ENCODE measurements at places on chromosomes 13 and 19.

DNA sequence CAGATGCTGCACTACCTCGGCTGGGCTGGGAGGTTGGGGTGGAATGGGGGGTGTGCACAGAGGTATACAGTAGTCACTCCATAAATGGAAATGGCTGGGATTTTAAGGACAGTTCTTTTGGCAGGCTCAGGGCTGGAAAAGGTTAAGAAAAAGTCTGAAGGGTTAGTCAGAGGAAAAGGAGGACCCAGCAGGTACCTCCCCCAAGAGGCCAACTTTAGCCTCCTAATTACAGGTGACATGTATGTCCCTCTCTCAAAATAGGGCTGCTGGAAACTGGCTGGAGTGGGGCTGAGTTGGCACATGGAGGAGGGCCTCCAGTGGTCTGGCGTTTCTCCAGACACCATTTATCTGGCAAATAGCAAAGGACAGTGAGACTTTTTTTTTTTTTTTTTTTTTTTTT lies 994 bp downstream of the CCDC194 start:
- DNase-seq: no peak

- no peak for DNase-seq
Observed at GRCh38 chr13:65633806-65634205, 1596.3 kb downstream of the PCDH9 start.

- no peak for DNase-seq
Observed at GRCh38 chr13:49308921-49309408, 61.2 kb downstream of the CDADC1 start.

GRCh38 chr13:64075543-64076271 lies 2660.1 kb upstream of the PCDH20 start:
- DNase-seq: no peak

GRCh38 chr13:76331943-76332712 lies 554.1 kb downstream of the KCTD12 start:
- no peak for DNase-seq

DNA sequence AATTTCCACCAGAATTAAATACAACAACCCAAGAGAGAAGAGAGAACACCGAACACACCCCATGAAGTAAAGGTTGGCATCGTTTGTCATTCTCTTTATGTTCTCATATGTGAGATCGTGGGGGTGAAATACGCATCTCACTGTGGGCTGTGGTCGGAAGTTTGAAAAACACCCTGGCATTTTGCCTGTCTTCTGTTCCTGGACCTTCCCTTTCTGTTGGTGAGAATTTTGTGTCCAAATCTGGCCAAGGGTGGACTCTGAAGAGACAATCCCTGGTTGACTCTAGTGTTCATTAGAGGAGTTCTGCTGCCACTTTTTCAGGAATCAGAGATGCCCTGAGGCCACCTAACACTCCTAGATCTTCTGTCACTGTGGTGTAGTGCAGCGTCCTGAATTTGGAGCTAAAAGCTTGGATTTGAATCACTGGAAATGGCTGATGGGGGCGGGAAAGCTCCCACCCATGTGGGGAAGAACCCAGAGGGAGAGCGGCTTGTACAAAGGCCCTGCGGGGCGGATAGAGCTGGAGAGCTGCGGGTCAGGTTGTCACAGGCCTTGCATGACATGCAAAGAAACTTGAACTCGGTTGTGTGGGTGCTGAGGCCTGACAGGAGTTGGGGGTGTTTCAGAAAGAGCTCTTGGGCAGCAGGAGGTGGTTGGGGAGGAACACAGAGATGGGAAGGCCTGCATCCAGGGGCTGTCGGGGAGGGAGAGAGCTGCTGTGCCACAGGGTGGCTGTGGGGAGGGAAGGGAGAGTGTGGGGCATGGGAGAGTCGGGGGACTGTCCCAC lies 11.1 kb upstream of the SPATA13 start:
- no peak for DNase-seq

DNA sequence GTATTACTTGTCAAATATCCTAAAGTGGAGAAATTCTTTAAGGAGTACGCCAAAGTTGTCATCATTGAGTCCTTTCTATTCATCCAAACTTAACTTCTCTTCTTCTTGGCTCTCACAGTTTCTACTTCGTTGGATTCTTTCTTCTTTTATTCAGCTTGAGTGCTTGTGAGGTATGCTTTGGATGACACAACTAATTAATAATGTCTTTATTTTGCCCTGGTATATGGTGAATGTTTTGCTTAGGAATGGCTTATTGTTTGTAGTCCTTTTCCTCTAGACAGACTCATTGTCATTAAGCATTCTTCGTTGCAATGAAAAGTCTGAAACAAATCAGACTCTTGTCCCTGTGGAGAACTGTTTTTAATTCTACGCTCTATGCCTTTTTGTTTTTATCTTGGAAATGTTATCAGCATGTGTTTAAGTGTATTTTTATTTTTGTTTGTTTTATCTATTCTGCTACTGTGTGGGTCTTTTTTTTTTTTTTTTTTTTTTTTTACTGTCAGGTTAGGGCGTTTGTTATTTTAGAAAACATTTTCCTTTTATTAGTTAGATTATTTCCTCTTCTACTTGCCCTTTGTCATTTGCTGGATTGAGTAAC lies 471.5 kb downstream of the GPC6 start:
- DNase-seq: no peak

GRCh38 chr19:33395561-33396550 lies 22.3 kb downstream of the CEBPG start:
- DNase-seq: no peak
